T-cell (primary cell): ENCODE measurements at places on chromosomes 7 and 10.
A peak's percentile ranks its signal among the peaks of the same experiment; 100 is the strongest.

DNA sequence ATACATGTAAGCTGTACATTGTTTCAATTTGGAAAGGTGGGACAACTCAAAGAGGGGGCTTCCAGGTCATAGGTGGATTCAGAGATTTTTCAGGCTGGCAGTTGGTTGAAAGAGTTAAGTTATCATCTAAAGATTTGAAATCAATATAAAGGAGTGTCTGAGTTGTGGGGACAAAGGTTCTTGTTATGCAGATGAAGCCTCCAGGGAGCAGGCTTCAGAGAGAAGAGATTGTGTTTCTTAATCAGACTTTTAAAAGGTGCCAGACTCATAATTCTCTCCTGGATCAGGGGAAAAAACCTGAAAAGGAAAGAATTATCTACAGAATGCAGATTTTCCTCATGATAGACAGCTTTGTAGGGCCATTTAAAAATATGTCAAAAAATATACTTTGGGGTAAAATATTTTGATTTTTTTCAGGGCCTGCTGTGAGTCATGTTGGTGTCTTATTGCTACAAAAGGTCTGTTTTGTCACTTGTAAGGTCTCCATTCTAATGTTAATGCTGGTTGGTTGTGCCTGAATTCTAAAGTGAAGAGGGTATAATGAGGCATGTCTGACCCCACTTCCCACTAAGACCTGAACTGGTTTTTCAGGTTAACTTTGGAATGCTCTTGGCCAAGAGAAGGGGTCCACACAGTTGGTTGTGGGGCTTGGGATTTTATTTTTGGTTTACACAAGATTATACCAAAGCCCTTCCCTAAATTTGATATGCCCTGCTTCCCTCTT lies 52.7 kb upstream of the PRSS1 start:
- no peak for DNase-seq
- no peak overlapping the region for H3K4me3 ChIP-seq
- no peaks in the 10 kb centered on the region for H3K27me3 ChIP-seq
- no peak overlapping the region for H3K27ac ChIP-seq
- peaks cover 7% of the 10 kb centered on the region for H3K4me1 ChIP-seq
- no peaks in the 10 kb centered on the region for H3K36me3 ChIP-seq

DNA sequence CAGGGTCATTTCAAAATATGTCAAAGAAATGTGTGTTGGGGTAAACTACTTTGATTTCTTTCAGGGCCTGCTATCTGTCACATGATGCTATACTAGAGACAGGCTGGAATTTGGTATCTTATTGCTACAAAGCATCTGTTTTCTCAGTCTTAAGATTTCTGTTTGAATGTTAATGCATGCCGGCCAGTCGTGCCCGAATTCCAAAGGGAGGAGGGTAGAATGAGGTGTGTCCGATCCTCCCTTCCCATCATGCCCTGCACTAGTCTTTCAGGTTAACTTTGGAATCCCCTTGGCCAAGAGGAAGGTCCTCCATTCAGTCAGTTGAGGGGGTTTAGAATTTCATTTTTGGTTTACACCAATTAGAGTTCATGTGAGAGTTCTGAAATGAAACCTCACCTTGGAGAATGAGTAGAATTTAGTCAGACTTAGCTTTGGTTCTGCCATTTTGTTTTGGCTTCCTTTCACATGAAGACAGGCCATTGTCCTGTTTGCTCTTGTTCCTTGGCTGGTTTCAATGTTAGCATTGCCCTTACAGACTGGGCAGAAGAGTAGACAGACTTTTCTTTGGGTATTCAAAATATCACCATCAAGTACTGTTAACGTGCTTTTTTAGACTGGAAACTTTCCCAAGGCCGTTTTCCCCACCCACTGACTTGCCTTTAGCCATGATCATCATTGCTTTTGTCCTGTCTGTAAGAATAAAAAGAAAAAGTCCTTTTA lies 95.8 kb downstream of the CAMK1D start:
- no peak overlapping the region for H3K4me3 ChIP-seq
- DNase-seq, result no peak
- no peak overlapping the region for H3K27ac ChIP-seq
- H3K4me1 ChIP-seq, result peaks cover 3% of the 10 kb centered on the region
- no peaks in the 10 kb centered on the region for H3K36me3 ChIP-seq
- no peaks in the 10 kb centered on the region for H3K27me3 ChIP-seq

- DNase-seq, result no peak
- no peak overlapping the region for H3K27ac ChIP-seq
- H3K4me3 ChIP-seq, result no peak overlapping the region
Observed at GRCh38 chr7:21939136-21939857, 6.4 kb downstream of the CDCA7L start.

- H3K36me3 ChIP-seq, result no peaks in the 10 kb centered on the region
- peaks cover 2% of the 10 kb centered on the region for H3K27me3 ChIP-seq
- H3K4me3 ChIP-seq, result peak overlapping the region; percentile 81
- peak overlapping the region; percentile 46 for H3K27ac ChIP-seq
Observed at GRCh38 chr7:35036361-35037171, 719 bp downstream of the DPY19L1 start.

- H3K36me3 ChIP-seq, result no peaks in the 10 kb centered on the region
- no peak for DNase-seq
- no peaks in the 10 kb centered on the region for H3K27me3 ChIP-seq
- no peak overlapping the region for H3K4me3 ChIP-seq
- no peak overlapping the region for H3K27ac ChIP-seq
- H3K4me1 ChIP-seq, result no peaks in the 10 kb centered on the region
Observed at GRCh38 chr7:45525057-45525456, 49.1 kb upstream of the ADCY1 start.

DNA sequence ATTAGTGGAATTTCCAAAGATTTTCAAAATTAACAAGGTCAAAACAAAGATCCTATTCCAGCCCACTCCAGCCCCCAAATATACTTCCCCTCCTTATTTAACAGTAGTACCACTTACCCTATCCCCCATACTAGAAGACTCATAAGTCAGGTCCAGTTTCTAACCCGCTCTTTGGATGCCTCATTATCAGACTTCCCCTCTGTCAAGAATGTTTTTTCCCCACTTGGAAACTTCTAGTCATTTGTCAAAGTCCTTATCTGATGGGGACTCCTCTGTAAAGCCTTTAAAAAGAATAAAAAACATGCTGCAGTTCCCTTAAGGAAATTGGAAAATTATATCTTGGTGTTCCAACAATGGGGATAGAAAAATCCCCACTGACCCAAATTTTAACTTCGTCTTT lies 70.1 kb downstream of the IMMP2L start:
- H3K4me3 ChIP-seq, result no peak overlapping the region
- no peak overlapping the region for H3K27ac ChIP-seq
- DNase-seq, result no peak
- no peaks in the 10 kb centered on the region for H3K27me3 ChIP-seq
- no peaks in the 10 kb centered on the region for H3K4me1 ChIP-seq
- H3K36me3 ChIP-seq, result no peaks in the 10 kb centered on the region

- peaks cover 36% of the 10 kb centered on the region for H3K36me3 ChIP-seq
- peak; percentile 38 for DNase-seq
- peak overlapping the region; percentile 74 for H3K27ac ChIP-seq
- H3K4me3 ChIP-seq, result no peak overlapping the region
Observed at GRCh38 chr10:21740989-21741388, 207.0 kb downstream of the MLLT10 start.

GRCh38 chr10:31769564-31769963 lies 159.1 kb downstream of the ARHGAP12 start:
- H3K27ac ChIP-seq, result no peak overlapping the region
- DNase-seq, result no peak
- no peaks in the 10 kb centered on the region for H3K36me3 ChIP-seq
- no peak overlapping the region for H3K4me3 ChIP-seq
- H3K4me1 ChIP-seq, result no peaks in the 10 kb centered on the region

- H3K4me3 ChIP-seq, result no peak overlapping the region
- H3K27ac ChIP-seq, result peak overlapping the region; percentile 25
- H3K36me3 ChIP-seq, result no peaks in the 10 kb centered on the region
- DNase-seq, result no peak
- no peaks in the 10 kb centered on the region for H3K27me3 ChIP-seq
Observed at GRCh38 chr10:79247373-79248137, 99.7 kb upstream of the PPIF start.

GRCh38 chr10:76021398-76021797 lies 590.0 kb downstream of the LRMDA start:
- H3K4me1 ChIP-seq, result no peaks in the 10 kb centered on the region
- H3K36me3 ChIP-seq, result no peaks in the 10 kb centered on the region
- no peak overlapping the region for H3K4me3 ChIP-seq
- no peaks in the 10 kb centered on the region for H3K27me3 ChIP-seq
- no peak for DNase-seq
- no peak overlapping the region for H3K27ac ChIP-seq

DNA sequence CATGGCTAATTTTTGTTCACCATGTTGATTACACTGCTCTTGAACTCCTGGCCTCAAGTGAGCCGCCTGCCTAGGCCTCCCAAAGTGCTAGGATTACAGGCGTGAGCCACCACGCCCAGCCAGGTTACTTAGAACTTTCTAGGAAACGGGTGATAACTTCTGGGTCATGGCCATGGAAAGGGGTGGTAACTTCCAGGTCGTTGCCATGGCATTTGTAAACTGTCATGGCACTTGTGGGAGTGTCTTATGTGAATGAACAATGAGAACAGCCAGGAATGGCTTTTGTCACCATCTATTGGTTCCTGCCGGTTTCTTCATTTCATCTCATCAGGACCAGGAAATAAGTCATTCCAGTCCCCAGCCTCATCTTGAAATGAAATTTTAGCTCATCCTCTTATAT lies 120.9 kb downstream of the SLC16A9 start:
- H3K27ac ChIP-seq, result no peak overlapping the region
- H3K4me3 ChIP-seq, result no peak overlapping the region
- H3K27me3 ChIP-seq, result no peaks in the 10 kb centered on the region

DNA sequence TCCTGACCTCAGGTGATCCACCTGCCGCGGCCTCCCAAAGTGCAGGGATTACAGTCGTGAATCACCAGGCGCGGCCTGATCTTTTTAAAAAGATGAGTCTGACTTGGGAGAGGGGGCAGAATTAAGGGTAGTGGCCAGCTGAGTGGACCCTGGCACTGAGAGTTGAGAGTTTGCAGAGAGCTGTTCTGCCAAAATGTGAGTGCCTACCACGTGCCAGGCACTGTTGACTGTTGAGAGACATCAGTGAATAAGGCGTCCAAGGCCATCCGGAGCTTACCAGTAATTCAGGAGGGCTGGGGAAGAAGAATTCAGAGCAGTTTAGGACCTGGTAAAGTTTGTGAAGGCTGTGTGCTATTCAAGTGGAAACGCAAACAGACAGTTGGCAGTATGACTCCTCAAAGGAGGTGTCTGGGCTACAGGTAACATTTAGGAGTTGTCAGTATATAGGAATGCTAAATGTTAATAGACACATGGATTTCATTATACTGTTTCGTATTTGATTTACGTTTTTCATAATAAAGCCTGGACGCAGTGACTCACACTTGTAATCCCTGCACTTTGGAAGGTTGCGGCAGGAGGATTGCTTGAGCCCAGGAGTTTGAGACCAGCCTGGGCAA lies 1.5 kb downstream of the NIPSNAP2 start:
- DNase-seq, result no peak
- no peaks in the 10 kb centered on the region for H3K27me3 ChIP-seq
- peaks cover 34% of the 10 kb centered on the region for H3K4me1 ChIP-seq

- no peak overlapping the region for H3K4me3 ChIP-seq
- no peak for DNase-seq
Observed at GRCh38 chr7:44320141-44320540, 5.3 kb downstream of the CAMK2B start.

GRCh38 chr10:86019141-86019540 lies 347.5 kb downstream of the GRID1 start:
- H3K36me3 ChIP-seq, result no peaks in the 10 kb centered on the region
- H3K4me3 ChIP-seq, result no peak overlapping the region
- no peak for DNase-seq
- H3K27me3 ChIP-seq, result no peaks in the 10 kb centered on the region
- H3K4me1 ChIP-seq, result no peaks in the 10 kb centered on the region

GRCh38 chr7:26792576-26792975 lies 71.8 kb downstream of the SKAP2 start:
- H3K27me3 ChIP-seq, result no peaks in the 10 kb centered on the region
- H3K4me1 ChIP-seq, result no peaks in the 10 kb centered on the region
- no peak for DNase-seq
- H3K36me3 ChIP-seq, result no peaks in the 10 kb centered on the region
- H3K4me3 ChIP-seq, result no peak overlapping the region
- no peak overlapping the region for H3K27ac ChIP-seq

DNA sequence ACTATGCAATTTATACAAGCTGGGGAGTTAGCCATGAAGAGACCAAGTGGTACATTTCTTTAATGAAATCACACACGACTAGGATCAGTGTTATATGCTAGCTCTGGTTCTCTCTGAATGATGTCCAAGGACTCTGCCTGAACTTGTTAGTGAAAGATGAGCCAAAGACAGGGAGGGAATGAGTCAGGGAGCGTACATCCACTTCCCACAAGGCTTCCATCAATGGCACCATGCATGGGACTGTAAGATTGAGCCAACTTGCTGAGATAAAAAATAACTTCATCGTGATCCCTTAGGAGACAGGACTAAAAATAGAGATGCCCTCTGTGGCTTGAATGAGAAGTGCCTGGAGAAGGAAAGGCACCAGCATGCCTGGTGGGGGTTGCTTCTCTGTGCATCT lies 629.7 kb downstream of the ACTR3B start:
- no peaks in the 10 kb centered on the region for H3K27me3 ChIP-seq
- H3K4me1 ChIP-seq, result no peaks in the 10 kb centered on the region
- no peaks in the 10 kb centered on the region for H3K36me3 ChIP-seq
- no peak overlapping the region for H3K27ac ChIP-seq

DNA sequence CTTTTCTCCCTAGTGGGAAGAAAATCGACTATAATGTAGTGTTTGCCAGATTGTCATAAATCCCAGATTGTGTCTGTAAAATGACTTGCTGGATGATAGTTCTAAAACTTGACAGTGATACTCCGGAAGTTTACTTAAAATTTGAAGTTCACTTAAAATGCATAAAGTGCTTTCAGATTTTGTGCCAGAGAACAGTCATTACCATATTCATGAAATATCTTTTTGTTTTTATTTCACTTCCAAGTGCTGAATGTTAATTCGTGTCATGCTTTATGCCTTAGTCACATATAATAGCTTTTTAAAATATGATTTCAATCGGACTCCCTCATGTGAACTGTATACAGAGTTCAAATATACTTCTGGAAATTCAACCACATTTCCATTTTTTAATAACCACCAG lies 30.4 kb downstream of the PRPF18 start:
- H3K4me1 ChIP-seq, result no peaks in the 10 kb centered on the region
- no peak overlapping the region for H3K27ac ChIP-seq
- DNase-seq, result no peak
- H3K4me3 ChIP-seq, result no peak overlapping the region

DNA sequence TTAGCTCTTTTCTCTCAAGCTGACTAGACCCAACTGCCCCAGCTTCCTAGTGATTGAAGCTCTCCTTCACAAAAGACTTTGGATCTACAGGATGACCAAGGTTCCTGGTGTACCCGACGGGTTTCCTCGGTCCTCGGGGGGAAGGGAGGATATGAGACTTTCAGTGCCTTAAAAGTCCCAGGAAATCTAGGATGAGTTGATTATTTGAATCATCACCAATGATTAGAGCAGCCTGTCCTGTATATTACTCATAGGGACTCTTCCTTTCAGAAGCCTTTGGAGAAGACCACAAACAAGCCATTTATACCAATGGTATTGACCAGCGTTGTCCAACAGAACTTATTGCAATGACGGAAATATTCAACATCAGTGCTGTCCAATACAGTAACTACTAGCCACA lies 6.1 kb upstream of the ACTA2 start:
- H3K27me3 ChIP-seq, result no peaks in the 10 kb centered on the region

GRCh38 chr10:101308051-101308450 lies 45.9 kb upstream of the BTRC start:
- H3K27ac ChIP-seq, result no peak overlapping the region
- H3K27me3 ChIP-seq, result peaks cover 72% of the 10 kb centered on the region
- no peaks in the 10 kb centered on the region for H3K36me3 ChIP-seq
- no peak overlapping the region for H3K4me3 ChIP-seq
